HFFc6 (cell line): ENCODE measurements at places on chromosomes 12 and 14. TPM values are rescaled to one million over a fixed set of nuclear protein-coding genes. Genes with fewer than 3 reads are reported as not detected.

The NTS gene
- not detected in 3 replicates for total RNA-seq

The KLHDC1 gene
- 0.97 to 1.4 TPM (median 1.1 TPM) in 3 replicates for total RNA-seq

The RNASE7 gene
- total RNA-seq = not detected in 3 replicates

The CALCOCO1 gene
- 66.4 to 94.0 TPM (median 81.7 TPM) in 3 replicates for total RNA-seq

The C12orf60 gene
- 0.40 to 1.1 TPM (median 0.69 TPM) in 3 replicates for total RNA-seq

The OASL gene
- not detected in 3 replicates for total RNA-seq

The NRXN3 gene
- total RNA-seq = 0.24 TPM in 1 of 3 replicates, not detected in the others

The PTPRB gene
- total RNA-seq = 2.4 and 4.1 TPM in 2 replicates

The C12orf54 gene
- not detected in 3 replicates for total RNA-seq

- no peak overlapping the region for H3K4me3 ChIP-seq
- H3K4me1 ChIP-seq = peaks cover 16% of the 10 kb centered on the region
- peaks cover 38% of the 10 kb centered on the region for H3K36me3 ChIP-seq
- no peak overlapping the region for H3K27ac ChIP-seq
- H3K27me3 ChIP-seq = no peaks in the 10 kb centered on the region
Measured at GRCh38 chr12:107749083-107749482, 11.9 kb downstream of the PRDM4 start.

- H3K4me3 ChIP-seq = no peak overlapping the region
- peaks cover 56% of the 10 kb centered on the region for H3K27me3 ChIP-seq
- no peak overlapping the region for H3K27ac ChIP-seq
- no peaks in the 10 kb centered on the region for H3K4me1 ChIP-seq
Measured at GRCh38 chr12:120367924-120368788, 808 bp downstream of the MSI1 start.

DNA sequence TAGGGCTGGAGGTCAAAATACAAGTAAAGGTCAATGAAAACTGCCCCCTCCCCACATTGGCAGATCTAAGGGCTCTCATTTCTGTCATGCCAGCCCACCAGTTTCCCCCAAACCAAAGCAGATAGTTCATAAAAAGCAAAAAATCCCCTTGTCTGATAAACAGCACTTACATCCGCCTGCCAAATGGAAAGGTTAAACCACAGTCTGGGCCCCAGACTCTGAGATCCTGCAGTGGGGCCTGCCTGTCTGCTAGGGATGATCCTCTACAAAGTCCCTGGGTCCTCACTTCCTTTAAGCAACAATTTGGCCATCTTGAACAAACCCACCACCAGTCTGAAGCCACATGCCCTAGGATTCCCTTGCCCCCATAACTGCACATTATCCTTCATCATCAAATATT, 9.7 kb upstream of the RPS26 start:
- H3K36me3 ChIP-seq = 0 out of 2 replicates have a peak, but pooled peaks cover 7% of the 10 kb centered on the region
- no peaks in the 10 kb centered on the region; the same call in 1 of the 2 replicates for H3K27me3 ChIP-seq
- DNase-seq = no peak
- H3K27ac ChIP-seq = no peak overlapping the region
- no peak overlapping the region for H3K4me3 ChIP-seq
- peaks cover 17% of the 10 kb centered on the region for H3K4me1 ChIP-seq

DNA sequence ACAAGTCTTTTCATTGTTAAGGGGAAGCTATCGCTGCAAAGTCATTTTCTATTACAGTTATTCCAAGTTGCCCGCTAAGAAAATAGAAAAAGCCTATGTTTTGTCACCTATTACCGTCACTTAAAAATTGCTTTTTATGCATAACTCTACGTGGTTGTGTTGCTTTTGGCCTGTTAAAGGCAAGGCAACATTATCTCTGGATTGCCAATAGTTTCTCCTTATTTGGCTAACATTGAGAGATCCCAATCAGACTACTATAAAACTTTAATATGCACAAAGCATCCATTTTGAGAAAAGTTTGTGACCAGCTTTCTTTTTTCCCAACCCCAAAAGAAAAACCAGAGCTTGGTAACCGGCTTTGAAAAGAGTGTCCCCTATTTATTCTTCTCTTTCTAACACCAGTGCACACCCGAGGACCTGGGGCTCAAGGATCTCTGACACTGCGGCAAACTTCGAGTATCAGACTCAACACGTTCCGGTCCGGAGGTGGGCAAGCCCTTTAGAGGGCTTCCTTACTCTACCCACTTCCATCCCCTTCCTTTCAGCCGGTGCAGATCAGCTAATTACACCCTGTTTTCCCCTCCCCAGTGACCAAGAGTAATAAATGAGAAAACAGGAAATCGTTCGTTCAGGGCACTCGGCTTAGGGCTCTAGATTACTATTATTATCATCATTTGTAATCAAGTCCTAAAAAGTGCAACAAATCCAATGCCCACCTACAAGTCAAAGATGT, 1.2 kb downstream of the PPP1R12A start:
- H3K27ac ChIP-seq = peak overlapping the region; percentile 99
- H3K4me1 ChIP-seq = peaks cover 56% of the 10 kb centered on the region
- peaks cover 29% of the 10 kb centered on the region for H3K36me3 ChIP-seq
- H3K27me3 ChIP-seq = peaks cover 2% of the 10 kb centered on the region

DNA sequence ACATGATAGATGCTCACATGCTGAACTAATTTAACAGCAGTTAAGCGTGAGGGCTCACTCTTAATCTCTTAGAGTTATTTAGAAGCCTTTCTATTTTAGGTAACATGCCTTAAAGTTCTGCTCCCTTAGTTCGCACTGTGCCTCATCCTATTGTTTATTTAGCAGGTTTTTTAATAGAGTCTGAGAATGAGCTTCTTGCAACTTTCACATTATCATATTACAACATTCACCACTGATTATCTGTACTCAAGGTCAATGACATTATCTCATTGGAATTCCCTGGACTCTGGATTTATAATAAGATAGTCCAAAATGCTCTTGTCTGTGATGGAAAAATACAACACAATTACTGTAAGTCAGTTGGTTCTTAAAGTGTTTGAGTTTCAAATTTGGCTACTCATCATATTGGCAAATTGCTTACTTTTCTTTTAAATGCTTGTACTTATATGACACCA, 183.6 kb upstream of the SLC38A2 start:
- H3K36me3 ChIP-seq = peaks cover 9% of the 10 kb centered on the region
- H3K4me1 ChIP-seq = peaks cover 98% of the 10 kb centered on the region
- peak; percentile 99 for DNase-seq
- 0 out of 2 replicates have a peak, but pooled peaks cover 3% of the 10 kb centered on the region for H3K27me3 ChIP-seq
- peak overlapping the region; percentile 87 for H3K27ac ChIP-seq

- no peak overlapping the region for H3K4me3 ChIP-seq
- no peaks in the 10 kb centered on the region for H3K27me3 ChIP-seq
- H3K4me1 ChIP-seq = peaks cover 11% of the 10 kb centered on the region
- no peak overlapping the region for H3K27ac ChIP-seq
- DNase-seq = no peak
- H3K36me3 ChIP-seq = peaks cover 52% of the 10 kb centered on the region
Measured at GRCh38 chr14:60882219-60882618, 98.7 kb downstream of the TRMT5 start.

- H3K27me3 ChIP-seq = no peaks in the 10 kb centered on the region
- peaks cover 19% of the 10 kb centered on the region for H3K4me1 ChIP-seq
- H3K36me3 ChIP-seq = peaks cover 7% of the 10 kb centered on the region
- no peak for DNase-seq
Measured at GRCh38 chr12:27003421-27004381, 10.5 kb downstream of the TM7SF3 start.

DNA sequence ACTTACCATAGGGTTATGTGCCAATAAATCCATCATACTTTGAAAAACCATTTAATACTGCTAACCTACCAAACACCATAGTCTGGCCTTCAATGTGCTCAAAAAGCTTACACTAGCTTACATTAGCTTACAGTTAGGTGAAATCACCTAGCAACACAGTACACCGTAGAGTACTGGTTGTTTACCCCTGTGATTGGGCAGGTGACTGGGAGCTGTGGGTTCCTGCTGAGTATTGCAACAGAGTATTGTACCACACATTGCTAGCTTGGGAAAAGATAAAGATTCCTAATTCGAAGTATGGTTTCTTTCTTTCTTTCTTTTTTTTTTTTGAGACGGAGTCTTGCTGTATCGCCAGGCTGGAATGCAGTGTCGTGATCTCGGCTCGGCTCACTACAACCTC, 5.6 kb downstream of the ATP5MC2 start:
- no peak overlapping the region for H3K4me3 ChIP-seq
- H3K36me3 ChIP-seq = peaks cover 49% of the 10 kb centered on the region
- no peak for DNase-seq
- H3K4me1 ChIP-seq = peaks cover 20% of the 10 kb centered on the region

- no peak overlapping the region for H3K27ac ChIP-seq
- peaks cover 13% of the 10 kb centered on the region; the same call in 1 of the 2 replicates for H3K4me1 ChIP-seq
Measured at GRCh38 chr12:90152897-90153624, 444.4 kb upstream of the ATP2B1 start.

DNA sequence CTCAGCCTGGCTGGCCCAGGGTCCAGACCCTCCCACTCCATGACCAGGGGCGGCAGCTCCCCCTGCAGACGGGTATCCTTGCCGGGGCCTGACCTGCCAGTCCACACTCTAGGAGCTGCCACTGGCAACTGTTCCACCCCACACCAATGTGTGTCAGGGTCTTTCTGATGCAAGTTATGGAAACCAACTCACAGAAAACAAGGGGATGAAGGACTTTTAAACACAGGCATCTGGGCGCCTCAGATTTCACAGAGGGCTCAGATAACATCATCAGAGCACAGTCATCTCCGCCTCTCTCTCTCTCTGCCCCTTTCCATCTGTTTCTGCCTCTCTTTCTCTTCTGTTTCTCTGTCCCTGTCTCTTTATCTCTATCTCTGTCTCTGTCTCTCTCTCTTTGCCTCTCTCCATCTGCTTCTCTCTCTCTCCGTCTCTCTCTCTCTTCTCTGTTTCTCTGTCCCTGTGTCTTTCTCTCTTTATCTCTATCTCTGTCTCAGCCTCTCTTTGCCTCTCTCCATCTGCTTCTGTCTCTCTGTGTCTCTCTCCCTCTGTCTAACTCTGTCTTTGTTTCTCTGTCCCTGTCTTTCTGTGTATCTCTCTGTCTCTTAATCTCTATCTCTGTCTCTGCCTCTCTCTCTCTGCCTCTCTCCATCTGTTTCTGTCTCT, 67.4 kb upstream of the FBRSL1 start:
- H3K4me1 ChIP-seq = no peaks in the 10 kb centered on the region
- H3K27ac ChIP-seq = no peak overlapping the region
- peaks cover 48% of the 10 kb centered on the region for H3K27me3 ChIP-seq
- no peaks in the 10 kb centered on the region for H3K36me3 ChIP-seq

DNA sequence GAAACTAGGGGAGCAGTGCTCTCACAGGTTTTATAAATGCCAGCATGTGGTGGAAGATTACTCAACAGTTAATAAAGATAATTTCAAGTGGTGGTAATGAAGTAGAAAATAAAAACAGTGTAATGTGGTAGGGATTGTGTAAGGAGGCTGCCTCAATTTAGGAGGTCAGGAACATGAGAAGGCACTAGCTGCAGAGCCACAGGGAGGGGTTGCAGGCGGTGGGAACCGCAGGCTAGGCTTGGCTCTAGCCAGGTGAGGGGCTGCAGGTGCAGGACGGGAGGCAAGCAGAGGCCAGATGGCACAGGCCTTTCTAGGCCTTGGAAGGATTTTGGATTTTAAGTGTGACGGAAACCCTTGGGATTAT, 768 bp downstream of the METTL25 start:
- peaks cover 3% of the 10 kb centered on the region; the same call in 1 of the 2 replicates for H3K27me3 ChIP-seq
- peak overlapping the region; percentile 98 for H3K4me3 ChIP-seq
- peaks cover 28% of the 10 kb centered on the region for H3K4me1 ChIP-seq
- no peak for DNase-seq
- peak overlapping the region; percentile 99 for H3K27ac ChIP-seq

GRCh38 chr12:40451661-40452060, 226.9 kb downstream of the LRRK2 start:
- no peaks in the 10 kb centered on the region for H3K4me1 ChIP-seq
- no peaks in the 10 kb centered on the region; the same call in 1 of the 2 replicates for H3K27me3 ChIP-seq
- no peak for DNase-seq
- H3K36me3 ChIP-seq = no peaks in the 10 kb centered on the region
- H3K4me3 ChIP-seq = no peak overlapping the region

- DNase-seq = no peak
- H3K4me3 ChIP-seq = no peak overlapping the region
- H3K27ac ChIP-seq = no peak overlapping the region
- H3K27me3 ChIP-seq = no peaks in the 10 kb centered on the region; the same call in 1 of the 2 replicates
- peaks cover 5% of the 10 kb centered on the region; the same call in 1 of the 2 replicates for H3K36me3 ChIP-seq
- no peaks in the 10 kb centered on the region for H3K4me1 ChIP-seq
Measured at GRCh38 chr14:76237349-76237990, 85.7 kb downstream of the GPATCH2L start.

GRCh38 chr14:102985665-102986064, 63.2 kb downstream of the AMN start:
- peaks cover 33% of the 10 kb centered on the region for H3K4me1 ChIP-seq
- H3K4me3 ChIP-seq = no peak overlapping the region
- H3K27ac ChIP-seq = no peak overlapping the region
- H3K27me3 ChIP-seq = peaks cover 6% of the 10 kb centered on the region
- peaks cover 59% of the 10 kb centered on the region for H3K36me3 ChIP-seq
- DNase-seq = no peak

DNA sequence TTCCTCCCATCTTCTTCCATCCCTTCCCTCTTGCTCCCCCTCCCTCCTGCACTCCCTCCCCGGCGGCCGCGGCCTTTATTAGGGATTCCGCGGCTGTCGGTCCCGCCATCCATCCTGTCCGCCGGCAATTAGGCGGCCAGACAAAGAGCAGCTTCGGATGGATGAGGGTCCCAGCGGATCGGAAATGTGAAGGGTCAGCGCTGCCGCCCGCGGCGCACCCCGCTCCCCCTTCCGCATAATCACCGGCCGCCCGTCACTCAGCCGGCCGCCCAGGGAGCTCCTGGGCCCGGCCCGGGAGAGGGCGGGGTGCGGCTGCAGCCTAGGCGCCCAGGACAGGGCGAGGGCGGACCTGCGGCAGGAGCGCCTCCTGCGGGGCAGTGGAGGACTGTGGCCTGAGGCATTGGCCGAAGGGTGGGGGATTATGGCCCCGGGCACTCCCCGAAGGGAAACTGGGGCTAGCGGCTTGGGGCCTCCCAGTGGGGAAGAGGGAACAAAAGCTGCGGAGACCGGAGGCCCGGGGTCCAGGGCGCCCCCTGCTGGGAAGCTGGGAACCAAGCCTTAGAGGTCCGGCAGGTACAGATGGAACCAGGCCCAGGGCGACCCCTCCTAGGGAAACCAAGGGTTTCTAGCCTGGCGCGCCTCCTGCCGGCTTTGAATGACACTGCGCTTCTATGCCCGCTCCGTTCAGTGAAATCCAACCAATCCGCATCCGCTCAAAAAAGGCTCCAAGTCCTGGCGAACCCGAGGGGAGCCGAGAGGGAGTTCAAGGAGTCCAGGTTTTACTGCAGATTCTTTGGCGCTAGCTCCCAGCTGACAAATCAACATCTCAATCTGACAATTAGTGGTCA, 4.4 kb upstream of the DNAJC22 start:
- peaks cover 36% of the 10 kb centered on the region for H3K27me3 ChIP-seq
- H3K4me1 ChIP-seq = peaks cover 32% of the 10 kb centered on the region
- H3K4me3 ChIP-seq = peak overlapping the region; percentile 71
- H3K36me3 ChIP-seq = no peaks in the 10 kb centered on the region
- no peak overlapping the region for H3K27ac ChIP-seq
- peak; percentile 43 for DNase-seq
